ENCODE measurements at places on chromosomes 4 and X.
A peak's percentile ranks its signal among the peaks of the same experiment; 100 is the strongest.

GRCh38 chrX:123361371-123361770 is 177.3 kb downstream of the GRIA3 start:
- DNase-seq, result no peak

DNA sequence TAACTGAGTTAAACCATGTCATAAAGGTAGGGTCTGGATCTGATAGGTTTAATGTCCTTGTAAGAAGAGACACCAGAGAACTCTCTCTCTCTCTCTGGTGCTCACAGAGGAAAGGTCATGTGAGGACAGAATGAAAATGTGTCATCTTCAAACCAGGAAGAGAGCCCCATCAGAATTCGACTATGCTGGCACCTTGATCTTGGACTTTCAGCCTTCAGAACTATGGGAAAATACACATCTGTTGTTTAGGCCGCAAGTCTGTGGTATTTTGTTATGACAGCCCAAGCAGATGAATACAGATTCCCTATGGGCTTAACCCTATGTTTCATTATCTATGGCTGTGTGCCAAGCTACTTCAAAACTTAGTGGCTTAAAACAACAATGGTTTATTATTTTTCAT is 105.5 kb upstream of the DDIT4L start:
- peak; percentile 29 for DNase-seq

- no peak for DNase-seq
These were observed 431 bp downstream of the C4orf50 start for GRCh38 chr4:6017800-6018199.

DNA sequence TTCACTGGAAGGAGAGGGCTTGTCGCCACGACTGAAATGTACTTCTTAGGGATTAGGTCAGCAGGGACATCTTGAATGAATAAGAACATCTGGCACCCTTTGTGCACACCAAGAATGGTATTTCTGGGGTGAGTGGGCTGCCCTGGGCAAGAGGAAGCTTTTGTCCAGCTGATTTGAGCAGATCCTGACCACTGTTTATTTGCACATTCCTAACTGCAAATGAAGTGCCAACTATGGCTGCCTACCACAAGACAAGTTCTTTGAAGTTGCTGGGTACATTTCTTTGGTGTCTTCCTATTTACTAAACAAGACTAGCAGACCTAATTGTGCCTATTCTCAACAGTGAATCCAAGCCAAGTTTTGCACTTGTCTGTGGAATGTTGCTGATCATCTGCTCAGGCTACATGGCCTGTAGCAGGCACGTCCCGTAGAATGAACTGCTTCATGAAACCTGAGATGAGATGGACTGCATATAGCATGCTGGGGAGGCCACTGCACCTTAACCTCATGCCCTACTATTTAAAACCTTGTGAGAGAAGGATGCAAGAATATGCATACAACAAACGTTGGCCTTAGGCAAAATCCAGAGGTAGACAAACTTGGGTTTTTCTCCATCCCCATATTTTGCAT is 45.0 kb downstream of the PIR start:
- peak; percentile 92 for DNase-seq

DNA sequence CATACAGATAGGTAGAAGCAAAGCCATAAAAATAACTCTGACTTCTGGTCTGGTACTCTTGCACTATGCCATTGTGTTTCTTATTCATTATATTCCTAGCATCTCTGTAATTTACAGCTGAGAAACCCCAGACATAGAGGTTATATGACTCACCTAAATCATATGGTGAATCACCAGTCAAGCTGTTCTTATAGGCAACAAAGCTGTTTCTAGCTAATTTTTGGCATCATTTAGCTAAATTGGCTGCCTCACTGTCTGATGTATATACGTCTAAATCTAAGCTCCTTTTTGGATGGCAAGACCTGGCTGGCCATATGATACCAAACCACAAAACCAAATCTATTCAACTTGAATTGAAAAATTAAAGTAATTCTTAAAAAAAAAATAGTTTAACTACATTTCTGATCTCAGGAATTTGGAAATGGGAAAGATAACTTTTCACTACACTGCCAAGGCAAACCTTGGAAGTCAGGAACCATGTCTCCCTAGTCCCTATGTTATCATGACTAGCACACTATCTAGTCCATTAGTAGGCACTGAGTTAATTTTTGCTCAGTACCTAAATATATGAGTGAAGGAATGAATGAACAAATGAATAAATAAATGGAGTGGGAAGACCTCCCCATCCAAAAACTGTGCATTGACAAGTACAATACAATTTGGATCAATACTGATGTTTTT is 41.3 kb upstream of the STAG2 start:
- DNase-seq, result peak; percentile 33
